ENCODE measurements at places on chromosomes 11 and 22.

DNA sequence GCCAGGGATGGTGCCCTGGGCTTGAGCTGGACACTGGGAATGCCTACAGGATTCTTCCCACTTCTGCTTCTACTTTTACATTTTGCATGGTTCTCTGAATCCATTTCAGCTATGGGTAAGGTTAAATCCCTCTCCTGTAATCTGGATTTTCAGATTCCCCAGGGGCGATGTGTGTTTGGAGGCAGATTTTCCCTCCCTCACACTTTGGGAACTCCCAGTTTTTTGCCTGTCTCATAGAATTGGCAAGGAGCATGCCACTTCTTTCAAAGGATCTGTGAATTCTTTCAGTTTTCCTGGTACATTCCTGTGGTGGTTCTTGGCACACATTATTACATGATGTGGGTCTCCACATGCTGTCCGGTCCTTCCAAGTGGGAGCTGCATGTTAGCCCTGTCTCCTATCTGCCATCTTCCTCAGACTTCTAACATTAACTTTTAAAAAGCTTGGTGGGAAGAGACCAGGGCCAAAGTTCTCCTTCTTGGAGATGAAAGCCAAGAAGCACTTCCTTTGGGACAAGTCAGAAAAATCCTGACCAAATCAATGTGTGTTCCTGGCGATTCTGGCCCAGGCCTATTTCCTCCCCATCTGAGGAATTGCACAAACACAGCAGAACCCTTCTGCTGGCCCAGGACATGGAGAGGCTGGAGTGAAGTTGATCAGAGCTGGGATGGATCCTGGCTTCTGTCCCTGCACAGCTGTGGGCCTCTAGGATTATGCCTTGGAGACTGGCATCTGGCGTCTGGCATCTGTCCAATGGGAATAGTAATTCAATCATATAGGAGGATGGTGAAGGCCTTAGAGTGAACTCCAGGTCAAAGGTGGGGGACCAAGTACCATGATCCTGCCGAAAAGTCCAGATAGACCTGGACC, 5.4 kb upstream of the APOL2 start:
- DNase-seq, result no peak

- DNase-seq, result no peak
These were observed 87.2 kb downstream of the MYO18B start for GRCh38 chr22:25829237-25829636.

DNA sequence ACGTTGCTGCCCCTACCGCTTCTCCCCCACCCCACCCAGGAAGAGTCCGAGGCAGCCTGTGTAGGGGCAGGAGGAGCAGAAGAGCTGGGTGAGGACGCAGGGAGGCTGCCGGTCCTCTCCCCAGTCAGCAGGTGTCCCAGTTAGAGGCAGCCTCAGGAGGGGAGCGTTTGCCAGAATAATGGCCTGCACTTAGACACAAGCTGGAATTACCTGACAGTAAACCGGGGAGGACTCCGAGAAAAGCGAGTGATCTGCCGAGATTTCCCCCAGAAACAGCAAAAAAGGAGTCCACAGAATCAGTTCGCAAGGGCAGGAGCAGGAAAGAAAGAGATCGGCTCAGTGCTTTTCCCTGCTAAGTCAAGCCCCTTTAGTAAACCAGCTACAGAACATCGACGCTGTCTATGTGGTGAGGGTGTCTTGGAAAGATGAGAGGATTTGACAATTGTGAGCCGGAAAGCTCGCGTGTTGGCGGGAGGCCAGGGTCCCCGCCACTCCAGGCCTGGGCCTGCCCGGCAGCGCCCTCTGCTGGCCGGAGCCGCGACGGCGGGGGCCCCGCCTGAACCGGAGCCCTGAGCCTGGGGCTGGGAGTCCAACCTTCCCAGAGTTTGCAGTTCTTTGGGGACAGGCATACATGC, 17.7 kb upstream of the THRSP start:
- DNase-seq, result peak; percentile 74

DNA sequence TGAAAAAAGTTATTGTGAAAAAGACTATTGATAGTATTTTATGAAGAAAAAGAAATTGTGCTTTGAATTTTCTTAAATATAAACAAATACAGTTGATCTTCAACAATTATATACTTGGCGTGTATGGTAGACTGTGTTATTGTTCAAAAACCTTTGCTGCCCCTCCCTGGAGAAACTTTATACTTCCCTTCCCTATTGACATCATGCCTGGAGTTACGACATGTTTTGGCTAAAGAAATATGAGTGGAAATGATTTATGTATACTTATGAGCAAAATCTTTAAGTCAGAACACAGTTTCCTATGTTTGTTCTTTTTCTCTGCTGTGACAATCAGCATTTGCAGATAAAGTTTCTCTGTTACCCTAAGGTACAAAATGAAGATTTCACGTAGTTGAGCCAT, 243.8 kb downstream of the TMEM135 start:
- no peak for DNase-seq

DNA sequence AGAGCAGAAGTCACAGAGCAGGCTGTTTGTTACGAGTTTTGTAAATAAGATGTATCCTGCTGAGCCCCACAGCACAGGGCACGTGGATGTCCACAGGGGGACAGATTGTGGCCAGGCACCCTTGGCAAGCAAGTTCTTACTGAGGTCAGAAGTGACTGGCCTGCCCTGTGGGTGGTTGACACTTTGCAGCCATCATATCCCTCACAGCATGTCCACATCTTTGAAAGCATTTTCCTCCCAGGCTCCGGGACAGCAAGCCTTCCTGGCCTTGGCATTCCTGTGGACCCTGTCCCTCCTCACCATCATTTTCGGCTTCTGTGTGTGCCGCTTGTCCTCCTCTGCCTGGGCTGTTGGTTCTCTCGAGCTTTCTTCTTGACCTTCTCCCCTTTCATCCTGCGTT, 189.5 kb downstream of the TBC1D22A start:
- no peak for DNase-seq

- DNase-seq, result no peak
These were observed 11.8 kb upstream of the SLC22A24 start for GRCh38 chr11:63155794-63156193.

DNA sequence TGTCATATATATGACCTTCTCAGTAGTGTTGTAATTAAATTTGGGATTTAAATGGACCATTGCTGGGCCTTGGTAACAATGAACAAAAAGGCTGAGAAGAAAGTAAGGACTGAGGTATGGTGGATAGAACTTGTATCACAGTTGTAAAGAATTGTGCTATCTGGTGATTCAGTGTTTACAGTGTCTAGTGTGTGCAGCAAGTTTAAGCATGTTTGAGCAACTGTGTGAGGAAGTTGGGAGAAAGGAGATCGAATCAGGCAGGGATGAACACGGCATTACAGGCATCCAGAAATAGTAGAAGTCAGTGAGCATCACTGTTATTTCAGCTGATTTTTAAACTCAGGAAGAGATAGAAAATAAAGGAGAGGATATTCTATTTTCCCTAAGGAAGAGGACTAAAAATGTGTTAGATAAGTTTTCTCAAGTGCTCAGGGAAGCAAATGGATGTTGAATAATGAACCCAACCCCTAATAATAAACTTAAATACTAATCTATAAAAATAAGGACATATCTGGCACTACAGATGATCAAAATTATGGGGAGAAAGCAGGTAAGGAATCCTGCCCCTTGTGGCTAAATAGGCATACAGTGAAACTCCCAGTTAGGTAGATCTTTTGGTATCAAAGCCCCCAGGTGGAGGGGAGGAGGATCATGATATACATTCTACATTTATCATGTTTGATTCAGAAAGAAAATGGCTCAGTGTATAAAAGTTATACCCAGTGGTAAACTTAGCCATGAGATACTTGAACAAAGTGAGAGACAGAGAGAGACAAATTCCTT, 361.0 kb upstream of the ANO3 start:
- no peak for DNase-seq

- no peak for DNase-seq
These were observed 4.3 kb upstream of the WT1 start for GRCh38 chr11:32439501-32440210.

- DNase-seq, result no peak
These were observed 19.3 kb downstream of the ART5 start for GRCh38 chr11:3622521-3622920.

- no peak for DNase-seq
These were observed 533.1 kb upstream of the TENM4 start for GRCh38 chr11:79973721-79974617.

- DNase-seq, result no peak
These were observed 17.1 kb upstream of the BDNF start for GRCh38 chr11:27717377-27717776.

DNA sequence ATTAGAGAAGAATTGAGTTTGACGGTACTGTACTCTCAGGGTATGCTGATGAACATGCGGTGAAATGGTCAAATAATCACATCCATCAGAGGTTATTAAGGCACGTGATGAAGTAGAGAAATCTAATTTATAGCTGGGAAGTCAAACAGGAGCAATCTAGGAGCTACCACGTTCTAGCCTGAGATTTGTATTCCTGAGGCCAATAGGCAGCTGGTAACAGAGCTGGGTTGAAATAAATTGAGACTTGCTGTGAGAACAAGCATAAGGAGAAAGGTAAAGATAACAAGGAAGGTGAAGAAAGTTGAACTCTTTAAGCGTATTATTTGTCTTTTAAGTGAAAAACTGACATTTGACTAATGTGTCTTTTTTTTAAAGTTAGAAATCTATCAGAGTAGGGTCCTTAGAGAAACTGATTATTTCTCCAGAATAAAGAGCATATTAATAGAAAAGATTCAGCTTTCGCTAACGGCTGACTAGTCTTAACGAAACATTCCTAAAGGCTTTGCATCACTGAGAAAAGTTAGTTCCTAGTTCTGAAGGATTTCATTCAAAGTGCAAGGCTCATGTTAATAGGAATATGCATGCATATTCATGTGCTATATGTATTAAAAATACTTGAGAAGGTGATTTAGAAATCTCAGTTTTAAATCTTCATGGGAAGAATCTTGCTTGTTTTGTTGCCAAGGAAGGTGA, 5.2 kb upstream of the WEE1 start:
- no peak for DNase-seq
